ENCODE measurements at places on chromosomes 11 and 22. TPM values are rescaled to one million over a fixed set of nuclear protein-coding genes. Genes with fewer than 3 reads are reported as not detected.

Gene CD6
- not detected for total RNA-seq

DNA sequence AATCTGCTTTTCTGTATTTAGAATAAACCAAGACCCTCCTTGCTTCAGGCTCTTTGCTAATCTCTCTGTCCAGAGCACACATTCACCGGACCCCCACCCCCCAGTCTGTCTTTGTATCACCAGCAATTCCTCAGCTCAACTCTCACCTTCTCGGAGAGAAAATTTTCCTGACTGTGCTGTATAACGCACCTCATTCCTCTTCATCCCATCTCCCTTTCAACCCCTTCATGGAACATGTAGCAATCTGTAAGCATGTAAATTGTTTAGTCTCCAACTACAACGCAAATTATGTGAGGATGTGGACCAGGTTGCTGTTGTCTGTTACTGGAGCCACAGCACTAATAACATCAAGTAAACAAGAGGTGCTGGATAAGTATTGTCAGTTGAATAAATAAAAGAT, 349.8 kb downstream of the DCDC1 start:
- DNase-seq, result no peak

Gene PATE1
- not detected for total RNA-seq

DNA sequence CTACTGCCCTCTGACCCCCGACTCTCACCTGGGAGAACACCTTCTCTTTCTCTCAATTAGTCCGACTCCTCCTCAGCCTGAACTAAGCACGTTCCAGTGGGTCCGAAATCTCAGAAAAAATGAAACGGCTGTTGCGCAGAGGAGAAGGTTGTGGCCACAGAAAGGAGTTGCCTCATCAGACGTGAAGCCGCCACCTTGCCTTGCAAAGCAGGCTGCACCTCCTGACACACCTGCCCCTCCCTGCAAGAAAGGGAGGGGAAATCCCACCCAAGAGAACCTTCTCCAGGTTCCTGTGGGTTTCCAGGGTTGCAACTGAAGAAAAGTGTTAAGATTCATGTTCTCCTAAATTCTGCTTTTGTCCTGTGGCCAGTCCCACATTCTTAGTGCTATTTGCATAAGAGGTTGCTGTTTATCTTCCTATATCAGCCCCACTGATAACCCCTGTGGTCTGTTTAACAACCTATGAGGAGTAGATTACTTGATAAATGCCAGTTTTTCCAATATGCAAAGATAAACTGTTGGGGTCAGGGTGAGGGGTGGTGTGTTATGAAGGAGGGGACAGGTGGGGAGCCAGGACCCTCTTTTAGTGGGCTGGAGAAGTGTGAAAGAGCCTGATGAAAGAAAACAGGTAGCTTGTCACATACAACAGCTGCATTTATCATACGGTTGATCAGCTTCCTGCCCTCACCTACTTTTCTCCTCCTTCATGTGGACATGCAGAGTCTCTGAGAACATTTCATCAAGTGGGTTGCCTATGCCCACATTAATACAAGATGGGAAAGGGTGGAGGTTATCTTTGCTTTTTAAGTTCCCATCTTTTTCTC, 18.2 kb downstream of the ZBTB16 start:
- no peak for DNase-seq

Gene BARX2
- total RNA-seq, result not detected

Gene CDHR5
- total RNA-seq, result not detected

Gene OR4C3
- not detected for total RNA-seq

DNA sequence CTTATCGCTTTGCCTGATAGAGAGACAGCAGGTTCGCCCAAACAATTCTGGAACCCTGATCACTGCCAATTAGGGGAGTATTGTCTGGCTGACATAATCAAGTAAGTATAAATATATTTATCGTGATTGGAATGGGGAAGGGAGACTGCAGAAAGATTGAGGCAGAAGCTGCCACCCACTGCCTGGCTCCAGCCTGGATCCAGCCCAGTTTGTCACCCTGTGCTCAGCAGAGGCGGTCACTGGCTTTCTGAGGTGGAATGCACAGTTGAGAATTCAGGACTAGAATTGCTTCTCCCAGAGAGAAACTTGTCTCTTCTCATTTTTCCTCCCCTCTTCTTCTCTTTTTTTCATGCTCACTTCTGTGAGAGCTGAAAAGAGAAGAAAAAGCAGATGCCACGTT, 25.9 kb downstream of the GRAP2 start:
- DNase-seq, result no peak

Gene APOBEC3F
- total RNA-seq, result 4.4 TPM

Gene SCN4B
- under 0.01 TPM for total RNA-seq

Gene DKK3
- 581 TPM for total RNA-seq

DNA sequence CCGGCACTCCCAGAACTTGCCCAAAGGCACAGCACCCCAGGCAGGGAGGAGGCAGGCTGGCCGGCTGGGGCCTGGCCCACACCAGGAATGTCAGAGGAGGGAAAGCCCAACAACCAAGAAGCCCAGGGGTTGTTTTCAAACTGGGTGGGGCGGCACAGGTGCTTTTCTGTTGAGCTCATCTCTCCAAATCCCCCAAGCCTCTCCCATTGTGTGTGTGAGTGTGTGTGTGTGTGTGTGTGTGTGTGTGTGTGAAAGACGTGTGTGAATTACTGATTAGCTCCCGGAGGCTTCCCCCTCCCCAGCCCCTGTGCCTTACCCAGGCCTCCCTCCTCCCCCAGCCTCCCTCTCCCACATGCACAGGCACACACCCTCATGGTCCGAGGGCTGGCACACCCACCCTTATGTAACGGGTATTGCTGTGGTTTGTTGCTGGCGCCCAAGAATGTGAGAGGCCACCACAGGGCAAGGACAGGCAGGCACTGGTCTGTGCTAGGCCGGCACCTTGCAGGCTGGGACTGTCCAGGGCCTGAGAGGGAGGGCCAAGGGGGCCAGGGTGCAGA, 15.9 kb downstream of the TRIM29 start:
- no peak for DNase-seq

All from dermis microvascular lymphatic vessel endothelial cell (primary cell).